ENCODE measurements at places on chromosomes 13 and 19.

DNA sequence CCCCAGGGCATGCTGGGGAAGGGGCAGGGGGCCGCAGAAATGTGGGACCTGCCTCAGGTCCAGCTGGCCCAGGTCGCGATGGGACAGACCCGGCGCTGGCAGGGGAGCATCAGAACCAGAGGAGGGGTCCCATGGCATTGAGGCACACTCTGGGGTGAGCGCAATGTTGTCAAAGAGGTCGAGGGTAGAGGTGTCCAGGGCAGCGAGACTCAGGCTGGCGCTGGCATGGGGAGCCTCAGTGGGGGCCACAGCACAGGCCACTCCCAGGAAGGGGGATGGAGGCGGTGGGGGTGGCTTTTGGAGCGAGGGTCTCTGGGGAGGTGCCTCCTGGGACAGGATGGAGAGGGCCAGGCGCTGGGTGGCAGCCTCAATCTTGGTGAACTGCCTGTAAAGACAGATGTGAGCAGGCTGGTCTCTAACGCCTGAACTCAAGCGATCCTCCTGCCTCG, 944 bp downstream of the C19orf85 start:
- no peak for DNase-seq

GRCh38 chr13:91111476-91112200, 235.8 kb upstream of the MIR17HG start:
- no peak for DNase-seq

DNA sequence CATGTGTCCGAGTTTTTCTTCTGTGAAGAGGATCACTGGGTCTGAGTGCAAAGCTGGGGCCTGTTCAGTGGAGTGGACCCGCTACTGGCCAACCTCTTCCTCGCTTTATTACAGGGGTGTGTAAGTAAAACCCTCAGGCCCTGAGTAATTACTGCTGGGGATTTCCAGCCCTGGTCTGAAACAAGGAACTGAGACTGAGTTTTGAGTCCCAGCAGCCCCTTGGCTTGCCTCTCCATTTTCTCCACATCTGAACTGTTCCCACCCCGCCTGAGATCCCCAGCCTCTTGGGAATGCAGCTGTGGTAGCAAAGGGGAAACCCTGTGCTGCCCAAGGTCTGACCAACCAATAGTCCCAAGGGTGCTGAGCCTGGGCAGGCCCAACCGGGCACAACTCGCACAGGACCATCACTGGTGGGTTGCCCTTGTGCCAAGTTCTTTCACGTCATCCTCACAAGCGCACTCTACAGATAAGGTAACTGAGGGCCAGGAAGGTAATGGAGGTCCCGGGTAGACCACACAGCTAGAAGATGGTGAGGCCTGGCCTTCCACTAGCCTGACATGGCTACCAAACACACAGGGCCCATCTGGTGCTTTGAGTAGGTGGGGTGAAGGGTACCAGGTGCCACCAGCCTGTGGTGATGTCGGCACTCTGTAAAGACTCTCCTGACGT, 13.7 kb upstream of the SLC35E1 start:
- no peak for DNase-seq

DNA sequence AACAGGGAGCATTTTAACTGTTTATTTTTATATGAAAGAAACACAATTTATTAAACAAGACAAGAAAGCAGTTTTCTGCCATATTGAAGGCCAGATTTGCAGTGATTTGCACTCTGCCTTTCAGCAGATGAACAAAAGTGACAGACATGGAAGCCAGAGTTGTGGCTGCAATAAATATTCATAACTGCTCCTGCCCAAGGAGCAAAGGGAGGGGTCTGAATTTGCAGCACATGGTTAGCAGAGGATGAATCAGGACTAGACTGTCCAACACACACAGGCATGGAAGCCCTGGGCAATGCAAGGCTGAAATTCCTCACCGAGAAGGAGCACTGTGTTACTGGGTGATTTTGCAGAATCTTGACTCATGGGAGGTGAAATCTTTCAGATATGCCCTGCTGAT, 418.2 kb downstream of the DCT start:
- peak; percentile 25 for DNase-seq

- DNase-seq = no peak
Measured at GRCh38 chr13:35501661-35502235, 25.3 kb upstream of the MAB21L1 start.

DNA sequence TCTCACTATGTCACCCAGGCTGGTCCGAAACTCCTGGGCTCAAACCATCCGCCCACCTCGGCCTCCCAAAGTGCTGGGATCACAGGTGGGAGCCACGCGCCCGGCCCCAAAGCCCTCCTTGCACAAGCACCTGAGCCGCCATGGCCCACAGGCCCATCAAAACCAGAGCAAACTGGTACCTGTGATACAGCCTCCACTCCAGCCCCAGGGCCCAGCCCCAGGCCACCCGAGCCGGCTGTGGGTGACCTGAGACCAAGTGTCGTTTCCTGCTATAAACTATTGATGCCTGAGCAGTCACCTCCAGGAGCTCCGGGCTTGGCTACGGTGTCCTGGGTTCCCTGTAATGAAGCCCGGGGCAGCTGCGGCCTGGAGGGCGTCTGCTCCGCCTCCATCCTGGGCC, 9.7 kb upstream of the PTBP1 start:
- no peak for DNase-seq

DNA sequence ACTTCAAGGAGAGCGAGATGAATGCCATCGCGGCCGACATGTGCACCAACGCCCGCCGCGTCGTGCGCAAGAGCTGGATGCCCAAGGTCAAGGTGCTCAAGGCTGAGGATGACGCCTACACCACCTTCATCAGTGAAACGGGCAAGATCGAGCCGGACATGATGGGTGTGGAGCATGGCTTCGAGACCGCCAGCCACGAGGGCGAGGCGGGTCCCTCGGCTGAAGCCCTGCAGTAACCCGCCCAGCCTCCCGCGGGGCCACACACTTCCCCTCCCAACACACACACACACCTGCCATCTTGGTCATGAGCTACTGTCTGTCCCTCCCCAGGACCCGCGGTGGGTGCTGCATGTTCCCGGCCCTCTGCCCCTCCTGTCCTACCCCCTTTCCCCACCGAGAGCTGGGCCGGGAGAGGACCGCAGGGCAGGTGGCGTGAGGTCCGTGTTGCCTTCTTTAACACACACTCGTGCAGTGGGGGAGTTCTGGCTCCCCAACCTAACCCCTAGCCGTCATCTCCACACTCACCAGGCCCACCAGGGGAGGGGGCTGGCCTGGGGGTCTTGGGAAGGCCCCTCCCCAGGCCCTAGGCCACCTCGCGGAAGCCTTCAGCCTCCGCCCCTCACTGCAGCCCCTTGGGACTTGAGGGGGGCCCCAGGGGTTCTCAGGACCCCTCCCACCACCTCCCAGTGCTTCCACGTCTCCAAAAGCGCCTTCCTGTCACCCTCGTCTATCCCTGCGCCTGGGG, 11.8 kb downstream of the STX10 start:
- no peak for DNase-seq

DNA sequence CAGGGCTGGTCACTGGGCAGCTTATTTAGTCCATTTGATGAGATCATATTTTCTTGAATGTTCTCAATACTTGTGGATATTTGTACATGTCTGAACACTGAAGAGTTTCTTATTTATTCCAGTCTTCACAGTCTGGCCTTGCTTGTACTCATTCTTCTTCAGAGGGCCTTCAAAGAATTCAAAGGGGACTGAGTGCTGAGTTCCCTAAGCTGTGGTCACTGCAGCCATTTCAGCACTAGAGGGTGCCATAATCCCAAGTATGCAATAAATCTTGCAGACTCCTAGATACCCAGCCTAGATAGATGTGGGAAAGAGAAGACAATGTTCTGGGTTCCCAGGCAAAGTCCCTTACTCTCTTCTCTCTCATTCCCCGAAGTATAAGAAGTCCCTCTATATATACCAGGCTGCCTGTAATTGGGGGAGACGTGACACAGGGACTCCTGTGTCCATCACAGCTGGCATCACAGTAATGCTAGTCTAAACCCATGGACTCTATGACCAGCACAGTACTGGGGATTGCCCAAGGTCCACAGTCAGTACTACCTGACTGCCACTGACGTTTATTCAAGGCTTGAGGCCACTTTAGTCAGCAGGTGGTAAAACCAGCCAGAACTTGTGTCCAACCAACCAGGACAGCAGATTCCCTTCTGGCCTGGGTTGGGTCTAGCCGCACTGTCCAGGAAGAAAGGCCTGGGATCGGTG, 8.9 kb upstream of the VN1R1 start:
- DNase-seq = no peak
